ENCODE measurements at places on chromosomes 1 and 21.

DNA sequence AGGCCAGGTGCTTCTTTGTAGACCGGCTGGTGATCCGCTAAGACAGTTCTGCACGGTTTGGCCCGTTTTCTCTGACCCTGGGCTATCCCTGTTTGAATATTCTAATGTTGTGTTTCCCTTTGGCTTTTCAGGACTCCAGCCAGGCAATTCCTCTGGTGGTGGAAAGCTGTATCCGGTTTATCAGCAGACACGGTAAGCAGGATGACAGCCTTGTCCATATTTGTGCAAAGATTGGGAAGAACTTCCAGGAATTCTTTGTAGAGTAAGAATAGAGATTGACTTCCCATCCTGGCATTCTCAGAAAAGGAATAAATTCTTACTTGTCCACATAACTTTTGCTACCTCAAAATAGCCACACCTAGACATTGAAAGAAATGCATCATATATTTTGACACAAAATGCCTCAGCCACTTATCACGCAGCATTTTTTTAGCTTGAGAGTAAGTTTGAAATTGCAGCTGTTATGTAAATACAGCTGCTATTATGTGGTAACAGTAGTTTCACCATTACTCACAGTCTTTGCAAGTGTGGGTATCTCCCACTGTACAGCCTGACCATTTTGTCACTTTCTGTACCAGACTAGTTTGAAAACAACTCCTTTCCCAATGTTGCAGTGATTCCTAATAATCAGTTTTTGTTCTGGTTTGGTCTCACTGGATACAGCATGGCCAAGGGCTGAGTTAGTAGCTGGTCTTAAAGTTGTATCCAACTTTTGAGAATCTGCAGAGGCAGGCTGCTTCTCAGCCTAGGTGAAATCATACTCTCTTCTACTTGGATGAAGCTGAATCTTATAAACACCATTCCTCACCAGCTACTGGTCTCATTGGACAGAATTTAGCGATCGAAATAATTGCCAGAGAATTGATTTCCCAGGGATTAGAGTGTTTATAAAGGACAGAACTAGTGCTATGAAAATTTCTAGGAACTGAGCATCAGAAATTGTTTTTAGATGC lies 40.0 kb upstream of the IKBKE start:
- DNase-seq: no peak

- DNase-seq: no peak
These were observed 4.0 kb upstream of the GJC2 start for GRCh38 chr1:228145463-228146416.

DNA sequence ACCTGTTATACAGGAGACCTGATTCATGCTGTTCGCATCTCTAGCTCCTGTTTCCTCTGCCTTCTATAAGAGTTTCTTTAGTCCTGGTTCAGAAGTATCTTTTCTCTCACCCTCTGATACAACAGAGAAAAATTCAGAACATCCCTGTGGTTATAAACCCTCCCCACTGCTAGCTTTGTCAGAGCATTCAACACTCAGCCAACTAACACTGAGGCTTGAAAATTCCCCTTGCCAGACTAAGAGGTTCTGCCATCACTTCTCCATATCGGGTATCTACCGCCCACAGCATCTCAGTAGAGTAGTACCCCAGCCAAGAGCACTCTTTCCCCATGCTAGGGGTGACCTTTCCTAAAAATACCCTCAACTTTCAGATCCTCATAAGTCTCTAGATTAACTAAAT lies 19.6 kb upstream of the PIK3R3 start:
- no peak for DNase-seq

GRCh38 chr1:10642403-10643080 lies 153.9 kb downstream of the CASZ1 start:
- no peak for DNase-seq

GRCh38 chr1:247487057-247487456 lies 29.2 kb upstream of the OR2B11 start:
- DNase-seq: no peak

DNA sequence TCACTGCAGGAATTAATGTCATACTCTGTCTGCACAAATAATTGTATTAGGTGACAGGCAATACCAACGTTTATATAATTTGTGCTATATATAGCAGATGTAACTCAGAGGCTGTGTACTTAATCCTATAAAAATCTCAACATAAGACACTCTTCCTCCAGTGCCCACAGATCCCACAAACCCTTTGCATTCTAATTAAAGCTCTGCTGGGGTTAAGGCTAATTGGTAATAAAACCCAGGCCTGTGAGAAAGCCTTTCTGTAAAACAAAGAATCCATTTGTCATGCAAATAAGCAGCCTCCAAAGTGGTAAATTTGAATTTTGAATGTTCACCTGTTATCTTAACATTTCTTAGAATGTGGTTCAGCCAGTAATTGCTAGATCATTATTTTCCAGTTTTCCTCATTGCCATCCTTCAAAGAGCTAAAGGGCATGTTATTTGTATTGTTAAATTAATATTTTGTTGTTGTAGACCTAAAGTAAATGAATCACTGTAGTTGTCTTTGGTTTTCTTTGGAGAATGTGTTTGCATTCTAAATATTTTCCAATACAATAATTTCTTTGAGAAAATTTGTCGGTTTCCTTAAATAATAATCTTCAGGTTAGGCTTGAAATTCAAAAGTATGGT lies 46.3 kb upstream of the PRDX6 start:
- no peak for DNase-seq

- DNase-seq: no peak
These were observed 173.0 kb downstream of the NFIA start for GRCh38 chr1:61255358-61255703.

GRCh38 chr1:67987046-67987799 lies 63.2 kb downstream of the DIRAS3 start:
- DNase-seq: no peak

DNA sequence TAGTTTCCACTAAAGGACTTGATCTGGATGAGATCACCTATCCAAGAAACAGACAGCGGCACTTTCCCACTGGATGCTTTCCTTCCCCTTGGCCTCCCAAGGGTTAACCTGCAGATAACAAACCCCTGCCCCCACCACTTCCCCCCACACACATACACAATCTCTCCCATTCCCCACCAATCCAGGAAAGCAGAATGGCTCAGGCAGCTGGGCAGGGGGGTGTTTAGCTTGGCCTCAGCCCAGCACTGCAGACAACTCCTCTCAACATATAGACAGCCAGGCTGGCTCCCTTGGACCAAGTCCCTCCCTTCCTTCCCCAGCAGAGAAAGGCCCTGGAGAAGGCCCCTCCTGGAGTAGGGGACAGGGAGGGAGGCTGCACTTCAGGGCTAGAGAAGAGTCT lies 24.6 kb downstream of the PLEKHA6 start:
- no peak for DNase-seq

DNA sequence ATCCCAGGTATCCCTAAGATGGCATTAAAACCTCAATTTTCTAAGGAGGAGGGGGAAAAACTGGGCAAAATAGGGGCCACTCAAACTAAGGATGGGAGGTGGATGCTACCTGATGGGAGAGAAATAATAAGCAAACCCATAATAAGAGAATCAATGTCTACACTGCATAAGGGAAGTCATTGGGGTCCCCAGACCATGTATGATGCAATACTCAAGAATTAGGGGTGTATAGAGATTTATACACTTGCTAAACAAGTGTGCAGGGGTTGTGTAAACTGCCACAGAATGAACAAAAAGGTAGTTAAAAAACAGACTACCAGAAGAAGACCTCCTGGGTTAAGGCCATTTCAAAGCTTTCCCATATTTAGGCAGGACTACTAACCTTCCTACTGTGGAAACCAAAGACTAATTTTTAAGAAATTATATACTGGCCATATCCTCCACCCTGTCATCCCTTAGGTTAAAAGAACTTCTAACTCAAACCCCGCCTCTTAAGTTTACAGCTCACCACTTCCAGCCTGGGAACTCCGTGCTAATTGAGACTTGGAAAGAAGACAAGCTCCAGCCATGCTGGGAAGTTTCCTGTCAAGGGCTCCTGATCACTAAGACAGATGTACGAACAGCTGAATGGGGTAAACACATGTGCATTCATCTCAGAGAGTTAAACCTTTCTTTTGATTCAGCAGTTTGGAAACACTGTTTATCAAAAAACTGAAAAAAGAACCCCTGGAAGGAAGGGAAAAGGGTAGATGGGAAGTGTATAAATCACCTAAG lies 64.4 kb upstream of the TLR5 start:
- no peak for DNase-seq

DNA sequence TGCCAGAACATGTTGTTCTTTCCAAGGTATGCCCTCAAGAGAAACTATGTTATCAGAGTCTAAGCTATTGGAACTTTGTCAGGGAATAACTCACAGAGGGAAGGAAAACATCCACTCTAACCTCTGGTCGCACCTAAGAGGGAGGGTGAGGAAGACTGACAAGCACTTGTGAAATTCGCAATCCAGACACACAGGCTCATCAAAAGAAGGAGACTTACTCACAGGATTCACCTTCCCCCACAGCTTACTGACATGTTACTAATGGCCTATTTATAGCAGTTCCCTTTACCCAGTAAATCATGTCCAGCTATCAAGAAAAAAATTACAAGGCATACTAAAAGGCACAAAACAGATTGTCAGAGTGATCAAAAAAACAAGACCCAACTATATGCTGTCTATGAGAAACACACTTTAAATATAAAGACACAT lies 36.9 kb downstream of the WDR64 start:
- no peak for DNase-seq

- DNase-seq: no peak
These were observed 3901.8 kb downstream of the SRGAP2C start for GRCh38 chr1:125086611-125087010.

DNA sequence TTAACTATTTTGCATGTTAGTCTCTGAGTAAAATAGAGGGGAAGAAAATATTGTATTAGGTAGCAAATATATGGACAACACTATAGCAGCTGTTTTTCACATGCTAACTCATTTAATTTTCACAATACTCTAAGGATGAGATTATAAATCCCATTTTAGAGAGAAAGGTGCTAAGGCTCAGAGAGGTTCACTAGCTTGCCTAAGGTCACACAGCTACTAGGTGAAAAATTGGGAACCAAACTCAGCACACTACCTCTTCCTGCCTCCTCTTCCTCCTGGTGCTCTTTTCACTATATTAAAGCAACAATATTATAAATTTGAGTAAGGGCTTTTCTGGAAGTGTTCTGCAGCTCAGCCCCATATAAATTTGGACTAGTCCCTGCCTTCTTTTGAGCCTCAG lies 2.3 kb downstream of the RXRG start:
- no peak for DNase-seq

DNA sequence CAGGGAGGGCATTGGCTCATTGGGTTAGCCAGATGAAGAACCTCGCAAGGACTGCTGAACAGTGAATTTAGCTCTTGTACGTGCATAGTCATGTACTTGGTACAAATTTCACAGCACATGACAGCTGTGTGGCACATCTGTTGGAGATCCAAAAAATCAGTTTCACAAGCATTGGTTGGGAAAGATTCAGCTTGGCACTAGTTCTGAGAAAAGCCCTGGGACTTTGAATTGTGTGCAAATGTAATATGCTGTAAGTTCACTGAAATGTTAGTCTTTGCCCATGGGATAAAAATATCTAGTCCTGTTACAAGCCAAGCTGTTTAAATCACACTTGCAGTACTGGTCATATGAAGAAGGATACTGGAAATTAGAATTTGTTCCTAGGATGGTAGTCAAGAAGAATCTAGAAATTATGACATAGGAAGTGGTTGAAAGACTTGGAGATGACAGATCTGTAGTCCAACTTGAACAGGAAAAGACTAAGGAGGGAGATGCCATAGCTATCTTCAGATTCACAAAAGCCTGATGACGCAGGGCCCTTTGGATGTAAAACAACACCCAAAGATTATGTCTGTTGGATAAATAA lies 19.2 kb downstream of the LAMC2 start:
- DNase-seq: no peak

DNA sequence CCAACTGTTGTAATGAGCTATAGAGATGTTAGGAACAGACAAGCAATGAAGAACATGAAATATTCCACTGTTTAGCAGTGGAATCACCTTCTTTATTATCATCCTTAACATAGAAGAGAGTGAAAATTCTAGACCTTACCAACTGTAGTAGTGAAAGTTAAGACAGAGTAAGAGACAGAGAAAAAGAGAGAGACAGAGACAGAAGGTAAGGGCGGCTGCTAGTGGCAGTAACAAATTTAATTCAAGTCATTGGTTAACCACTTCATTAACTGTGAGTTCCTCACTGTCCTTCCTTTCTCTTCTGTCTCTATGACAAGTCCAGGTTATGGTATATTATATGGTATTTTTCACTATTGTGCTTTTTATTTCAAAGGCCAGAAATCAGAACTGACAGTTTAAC lies 355.7 kb upstream of the ESRRG start:
- DNase-seq: no peak

GRCh38 chr1:166944186-166944967 lies 31.0 kb downstream of the ILDR2 start:
- no peak for DNase-seq

DNA sequence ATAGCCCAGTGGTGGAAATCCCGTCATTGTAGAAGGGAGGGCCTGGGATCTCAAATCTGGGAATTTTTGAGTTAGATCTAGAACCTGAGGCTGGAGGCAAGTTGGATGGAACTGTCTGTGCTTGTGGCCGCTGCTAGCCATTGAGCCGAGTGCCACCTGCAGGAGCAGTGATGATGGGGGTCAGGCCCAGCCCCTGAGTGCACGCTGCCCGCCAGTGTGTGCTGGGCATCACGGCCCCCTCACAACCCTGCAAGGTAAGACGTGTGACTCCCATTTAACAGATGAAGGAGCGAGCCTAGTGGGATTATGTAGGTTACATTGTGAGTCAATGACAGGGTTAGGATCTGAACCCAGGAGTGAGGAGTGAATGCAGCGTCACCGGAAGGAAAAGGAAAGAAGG lies 407.2 kb downstream of the CAMTA1 start:
- DNase-seq: no peak

- DNase-seq: peak; percentile 83
These were observed 49.9 kb downstream of the BACE2 start for GRCh38 chr21:41217671-41218385.

DNA sequence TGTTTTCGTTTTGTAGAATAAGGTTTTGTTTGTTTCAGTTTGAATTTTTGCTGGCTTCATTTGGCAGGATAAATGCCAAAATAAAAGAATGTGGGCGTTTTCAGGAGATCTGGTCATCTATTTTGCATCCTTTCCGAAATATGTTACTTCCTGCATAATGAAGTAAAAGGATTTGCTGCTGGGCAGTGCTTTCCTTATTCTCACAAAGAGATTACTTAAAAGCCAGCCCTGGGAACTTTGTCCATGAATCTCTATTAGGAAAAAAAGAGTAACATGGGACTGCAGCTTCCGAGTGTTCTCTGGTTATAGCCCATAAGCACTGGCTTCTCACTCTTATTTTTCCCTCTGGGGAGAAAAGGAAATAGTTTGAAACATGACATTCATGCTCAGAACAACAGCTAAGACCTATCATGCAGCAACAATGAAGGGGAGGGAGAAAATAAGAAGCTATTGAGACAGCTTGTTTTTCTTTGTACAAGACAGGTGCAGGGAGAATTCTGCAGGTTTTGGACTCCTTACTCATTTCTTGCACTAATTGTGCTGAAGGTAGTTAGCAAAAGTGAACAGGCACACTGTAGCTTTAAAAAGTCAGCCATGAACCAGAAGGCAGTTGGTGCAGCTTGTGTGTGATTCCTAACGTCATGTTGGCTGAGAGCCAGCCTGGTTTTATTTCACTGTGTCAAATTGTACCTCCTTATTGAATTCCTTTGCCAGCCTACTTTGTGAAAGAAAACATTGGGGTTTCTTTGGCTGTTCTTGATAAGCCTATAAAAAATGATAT lies at the start of gene SAMD13:
Gene SAMD13, plus strand, starts transcription at position 705 of the 781 bp plus-strand sequence. CDS start 1,527 bp downstream, outside the sequence.
- DNase-seq: peak; percentile 84

- DNase-seq: no peak
These were observed 585.8 kb downstream of the ADGRL2 start for GRCh38 chr1:82386365-82387011.

GRCh38 chr1:41864471-41865040 lies 54.2 kb downstream of the HIVEP3 start:
- DNase-seq: no peak

- DNase-seq: no peak
These were observed 6.1 kb downstream of the AADACL4 start for GRCh38 chr1:12649971-12650421.
